Cortex of kidney (tissue), 1 donor: ENCODE measurements at places on chromosomes 6 and 20.

- no peak for DNase-seq
Observed at GRCh38 chr20:31835977-31836852, 9.2 kb downstream of the FOXS1 start.

DNA sequence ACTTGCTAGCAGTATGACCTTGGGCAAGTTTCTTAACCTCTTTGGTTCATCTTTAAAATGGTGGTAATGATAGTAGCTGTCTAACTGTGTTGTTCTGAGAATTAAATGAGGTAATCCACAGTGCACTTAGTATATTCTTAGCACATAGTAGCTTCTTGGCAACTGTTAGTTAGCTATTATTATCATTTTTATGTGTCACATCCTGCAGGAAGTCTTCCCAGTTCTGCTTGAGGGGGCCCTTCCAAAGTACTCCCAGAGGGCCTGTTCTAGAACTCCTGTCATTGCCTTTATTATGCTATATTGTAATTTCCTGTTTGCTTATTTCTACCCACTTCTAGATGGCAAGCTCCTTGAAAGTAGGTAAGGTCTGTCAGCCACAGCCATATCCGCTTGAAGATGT lies 30.6 kb downstream of the ANKS1A start:
- DNase-seq: no peak

DNA sequence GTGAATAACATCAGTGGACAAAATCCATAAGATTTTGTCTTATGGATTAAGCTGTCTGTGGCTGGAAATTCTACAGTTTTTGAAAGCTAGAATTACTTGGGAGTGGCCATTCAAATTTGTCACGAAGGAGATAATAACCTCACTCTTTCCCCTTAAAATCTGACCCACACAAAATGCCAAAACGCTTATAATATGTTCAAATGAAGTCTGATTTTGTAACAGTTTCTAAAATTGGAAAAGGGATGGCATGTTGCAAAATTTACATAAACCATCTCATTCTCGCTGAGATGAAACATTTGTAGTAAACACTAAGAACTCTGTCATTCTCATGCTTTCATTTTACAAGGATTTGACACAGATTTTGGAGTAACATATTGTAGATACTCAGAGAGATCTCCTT lies 112.7 kb downstream of the GJA1 start:
- DNase-seq: no peak

DNA sequence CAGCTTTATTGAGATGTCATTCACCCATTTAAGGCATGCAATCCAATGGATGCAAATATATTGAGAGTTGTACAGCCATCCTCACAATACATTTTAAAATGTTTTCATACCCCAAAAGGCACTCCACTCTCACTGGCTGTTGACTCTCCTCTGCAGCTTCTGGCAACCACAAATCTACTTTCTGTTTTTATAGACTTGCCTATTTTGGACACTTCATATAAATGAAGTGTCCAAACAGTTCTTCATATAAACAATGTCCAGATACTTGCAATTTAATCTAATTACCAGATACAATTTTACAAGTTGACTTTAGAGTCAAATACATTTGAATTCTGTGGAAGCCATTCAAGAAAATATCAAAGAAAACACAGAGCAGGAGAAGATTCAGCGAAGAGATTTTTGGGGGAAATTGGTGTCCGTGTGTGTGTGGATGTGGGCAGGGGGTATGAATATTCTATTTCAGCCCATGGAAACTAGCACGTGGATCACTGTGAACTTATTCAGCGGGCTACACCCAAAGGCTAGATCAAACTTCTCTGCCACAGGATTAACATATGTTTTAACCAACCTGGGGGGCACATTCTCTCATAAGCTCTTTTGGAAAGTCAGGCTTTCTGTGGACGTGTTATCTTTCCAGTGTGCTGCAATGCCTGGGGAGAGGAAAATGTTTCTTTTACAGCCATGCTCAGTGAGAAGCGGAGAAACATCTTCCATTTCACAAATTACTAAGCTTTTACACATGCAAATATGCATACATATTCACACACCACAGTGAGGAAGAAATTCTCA lies 73.9 kb downstream of the PLG start:
- no peak for DNase-seq

DNA sequence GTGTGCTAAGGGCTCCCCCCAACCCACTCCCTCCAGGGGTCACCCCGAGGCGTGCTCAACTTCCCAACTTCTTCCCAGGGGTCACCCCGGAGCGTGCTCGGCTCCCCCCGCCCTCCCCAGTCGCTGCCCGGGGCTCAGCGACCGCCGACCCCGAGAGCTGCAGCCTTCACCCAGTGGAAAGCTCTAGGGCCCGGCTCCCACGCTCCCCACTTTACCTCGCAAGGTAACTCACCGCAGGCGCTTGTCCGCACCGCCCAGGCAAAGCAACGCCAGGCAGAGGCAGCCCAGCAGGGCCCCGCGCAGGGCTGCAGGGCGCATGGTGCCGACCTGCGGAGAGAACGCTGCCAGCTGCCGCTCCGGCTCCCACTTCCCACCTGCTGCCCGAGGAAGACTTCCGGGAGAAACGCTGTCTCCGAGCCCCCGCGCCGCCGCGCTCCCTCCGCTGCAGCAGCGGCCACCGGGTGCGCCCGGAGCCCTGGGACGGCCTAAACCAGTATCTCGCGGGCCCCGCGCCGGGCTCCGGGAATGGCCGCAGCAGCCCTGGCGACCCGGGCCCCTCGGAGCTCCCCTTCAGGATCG lies 396 bp downstream of the RNASET2 start:
- DNase-seq: no peak

DNA sequence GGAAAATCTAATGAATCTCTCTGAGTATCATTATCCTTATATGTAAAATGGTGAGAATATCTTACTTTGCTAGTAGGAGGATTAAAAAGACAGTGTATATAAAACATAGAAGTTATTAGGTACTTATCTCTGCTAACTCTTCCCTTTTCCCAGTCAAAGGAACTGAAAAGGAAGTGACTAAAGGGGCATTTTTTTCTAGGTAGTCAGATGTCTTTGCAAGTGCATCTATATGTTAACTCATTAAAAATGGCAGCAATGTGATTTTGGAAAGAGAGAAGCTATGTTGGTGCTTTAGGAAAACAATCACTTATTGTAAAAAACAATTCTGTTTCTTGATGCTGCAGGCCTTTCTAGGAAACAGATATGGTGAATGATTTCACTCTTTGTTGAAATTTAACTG lies 180.9 kb downstream of the SAMD5 start:
- DNase-seq: no peak

DNA sequence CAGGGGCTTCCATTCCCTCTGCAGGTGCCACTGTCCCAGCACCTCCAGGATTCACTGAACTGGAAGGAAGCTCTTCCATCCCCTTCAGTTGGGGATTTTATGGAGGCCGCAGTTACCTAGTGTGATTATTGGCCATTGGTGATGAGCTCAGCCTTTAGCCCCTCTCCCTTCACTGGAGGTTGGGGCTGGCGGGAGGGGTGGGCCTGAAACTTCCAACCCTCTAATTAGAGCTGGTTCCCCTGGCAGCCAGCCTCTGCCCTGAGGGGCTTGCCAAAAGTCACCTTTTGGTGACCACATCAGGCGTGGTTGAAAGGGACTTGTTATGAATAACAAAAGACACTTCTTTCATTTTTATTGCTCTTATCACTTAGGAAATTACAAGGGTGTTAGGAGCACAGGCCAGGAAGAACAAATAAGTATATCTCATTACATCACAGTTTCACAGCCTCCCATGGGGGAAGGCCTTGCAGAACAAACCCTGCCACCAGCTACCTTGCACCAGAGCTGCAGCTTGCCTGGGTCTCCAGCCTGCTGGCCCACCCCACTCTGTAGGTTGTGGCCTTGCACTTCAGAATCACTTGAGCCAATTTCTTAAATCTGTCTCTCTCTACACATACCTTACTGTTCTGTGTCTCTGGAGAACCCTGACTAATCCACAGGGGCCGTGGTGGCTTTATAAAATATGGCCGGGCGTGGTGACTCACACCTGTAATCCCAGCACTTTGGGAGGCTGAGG lies 5.0 kb downstream of the PYGB start:
- DNase-seq: no peak

- DNase-seq: no peak
Observed at GRCh38 chr6:161082215-161082614, 90.6 kb downstream of the MAP3K4 start.

DNA sequence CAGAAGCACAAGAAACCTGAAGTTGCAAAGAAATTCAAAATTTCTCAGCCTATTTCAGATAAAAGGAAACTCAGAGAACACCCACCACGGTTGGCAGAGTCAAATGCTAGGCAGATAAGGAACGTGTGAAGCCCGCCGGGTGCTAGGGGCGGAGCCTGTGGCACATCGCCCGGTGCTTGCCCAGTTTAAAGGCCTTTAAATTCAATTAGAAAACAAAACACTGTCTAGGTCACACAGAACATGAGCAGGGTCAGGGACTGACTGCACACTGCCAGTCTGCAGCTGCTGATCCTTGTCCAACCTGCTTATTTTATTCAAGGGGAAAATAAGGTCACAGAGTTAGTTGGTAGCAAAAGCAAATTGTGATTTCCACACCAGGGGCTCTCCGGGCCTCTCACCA lies 75.8 kb downstream of the PSMG4 start:
- DNase-seq: no peak

- no peak for DNase-seq
Observed at GRCh38 chr6:81714684-81715083, 37.8 kb downstream of the TENT5A start.

DNA sequence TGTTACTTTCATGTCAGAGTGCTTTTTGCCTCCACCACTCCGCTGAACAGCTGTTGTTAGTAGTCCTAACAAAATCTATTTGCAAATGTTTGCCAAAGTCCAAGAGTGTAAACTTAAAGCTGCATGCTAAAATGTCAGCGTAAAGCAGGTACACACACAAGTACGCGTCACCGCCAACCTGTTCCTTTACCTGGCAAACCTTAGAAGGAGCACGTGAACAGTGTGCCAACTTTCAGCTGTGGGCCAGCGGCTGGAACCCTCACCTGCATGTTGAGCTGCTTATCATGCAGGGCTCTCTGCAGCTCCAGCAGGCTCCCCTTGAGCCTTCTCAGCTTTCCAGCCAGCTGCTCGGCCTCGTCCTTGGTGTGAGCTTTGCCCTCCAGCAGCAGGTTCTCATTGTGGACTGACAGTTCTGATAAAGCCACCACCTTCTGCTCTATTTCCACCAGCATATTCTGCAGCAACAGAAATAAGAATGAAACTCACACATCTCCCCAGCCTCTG lies 359.3 kb downstream of the SYNE1 start:
- no peak for DNase-seq

- DNase-seq: no peak
Observed at GRCh38 chr20:59784791-59785668, 148.4 kb downstream of the SYCP2 start.

GRCh38 chr6:97765461-97765860 lies 482.4 kb upstream of the MMS22L start:
- DNase-seq: no peak

GRCh38 chr20:56711018-56711417 lies 81.9 kb downstream of the TFAP2C start:
- DNase-seq: no peak

DNA sequence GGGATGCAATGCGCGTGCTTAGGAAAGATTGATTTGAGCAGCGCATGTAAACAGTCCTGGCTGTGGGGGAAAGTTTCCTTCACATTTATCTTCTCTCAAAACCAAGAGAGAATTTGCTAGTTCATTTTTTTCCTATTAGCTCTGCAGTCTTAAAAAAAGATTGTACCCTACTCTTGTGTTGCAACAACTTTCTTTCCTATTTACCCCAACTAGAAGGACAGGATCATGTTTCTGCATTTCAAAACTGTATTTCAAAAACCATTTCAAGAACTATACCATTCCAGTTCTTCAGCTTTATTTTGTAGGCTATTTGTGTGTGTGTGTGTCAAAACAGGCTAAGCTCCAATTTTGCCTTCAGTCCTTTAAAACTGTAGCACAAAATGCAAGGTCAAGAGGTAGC lies 473.1 kb downstream of the KIF16B start:
- no peak for DNase-seq
